Stimulated activated CD8-positive, alpha-beta memory T cell treated with anti-CD3 and anti-CD28 coated beads, Interleukin-15, amount 100 ng/mL, for 24 hours (primary cell): ENCODE measurements at places on chromosomes 2 and 18.
A peak's percentile ranks its signal among the peaks of the same experiment; 100 is the strongest.

DNA sequence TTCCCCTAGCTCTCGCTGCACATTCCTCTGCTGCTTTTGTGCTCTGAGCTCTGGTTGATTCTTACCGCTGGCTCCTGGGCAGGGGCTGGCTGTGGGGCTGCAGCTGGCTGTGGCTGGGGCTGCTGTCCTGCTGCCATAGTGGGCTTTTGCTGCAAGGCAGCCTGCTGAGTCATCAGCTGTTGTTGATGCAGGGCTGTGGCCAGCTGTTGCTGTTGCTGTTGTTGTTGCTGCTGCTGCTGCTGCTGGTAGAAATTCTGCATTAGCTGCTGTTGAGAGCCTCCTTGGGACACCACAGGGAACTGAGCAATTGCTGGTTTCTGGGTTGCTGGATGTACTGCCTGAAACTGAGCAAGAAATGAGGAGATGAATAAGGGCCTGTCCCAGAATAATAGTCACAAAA, 77.2 kb upstream of the NFU1 start:
- no peak for DNase-seq

DNA sequence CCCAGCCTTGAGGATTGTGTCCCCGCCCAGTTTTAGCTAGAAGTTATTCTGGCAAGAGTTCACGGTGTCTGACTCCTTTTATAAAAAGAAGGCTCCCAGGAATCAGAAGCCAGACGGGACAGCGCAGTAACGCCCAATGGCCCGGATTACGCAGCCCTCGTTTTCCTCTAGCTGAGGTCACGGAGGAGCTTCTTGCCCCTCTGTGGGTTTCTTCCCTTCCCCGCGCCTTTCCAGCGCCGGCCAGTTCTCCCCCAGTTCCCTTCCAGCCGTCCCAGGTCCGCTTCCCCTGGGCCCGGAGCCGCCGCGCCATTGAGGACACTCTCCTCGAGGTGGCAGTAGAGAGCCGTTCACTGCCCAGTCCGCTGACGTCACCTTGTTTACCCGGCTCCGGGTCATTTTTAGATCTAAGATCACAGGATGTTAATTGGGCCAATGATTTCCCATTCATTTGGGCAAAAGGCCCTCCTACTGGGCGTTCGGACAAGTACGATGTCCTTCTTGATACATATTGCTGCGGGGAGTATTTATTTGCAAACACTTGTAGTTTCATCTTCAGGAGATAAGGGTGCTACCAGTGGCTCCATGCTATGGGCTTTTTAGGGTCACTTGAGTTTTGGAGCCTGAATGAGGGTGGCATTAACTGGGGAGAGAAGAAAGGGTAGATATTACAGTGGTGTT, 81.5 kb upstream of the PPM1B start:
- peak; percentile 76 for DNase-seq

GRCh38 chr18:13370995-13371625, 152.6 kb downstream of the LDLRAD4 start:
- DNase-seq, result no peak

DNA sequence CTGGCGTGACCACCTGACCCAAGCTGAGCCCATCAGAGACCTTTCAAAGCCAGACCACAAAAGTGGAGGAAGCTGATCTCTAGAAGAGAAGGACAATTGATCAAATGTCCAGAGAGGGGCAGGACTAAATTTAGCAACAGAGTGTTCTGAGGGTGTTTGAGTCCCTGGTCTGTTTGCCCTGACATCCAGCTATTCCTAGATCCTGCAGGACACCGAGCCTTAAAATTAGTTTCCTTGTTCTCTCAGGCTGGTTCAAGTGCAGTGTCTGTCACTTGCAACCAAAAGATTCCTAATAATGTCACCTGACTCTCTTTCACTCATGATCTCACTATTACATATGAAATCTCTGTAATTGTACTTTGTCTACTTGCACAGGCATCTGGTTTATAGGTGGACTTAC, 33.0 kb upstream of the NPAS2 start:
- DNase-seq, result no peak

DNA sequence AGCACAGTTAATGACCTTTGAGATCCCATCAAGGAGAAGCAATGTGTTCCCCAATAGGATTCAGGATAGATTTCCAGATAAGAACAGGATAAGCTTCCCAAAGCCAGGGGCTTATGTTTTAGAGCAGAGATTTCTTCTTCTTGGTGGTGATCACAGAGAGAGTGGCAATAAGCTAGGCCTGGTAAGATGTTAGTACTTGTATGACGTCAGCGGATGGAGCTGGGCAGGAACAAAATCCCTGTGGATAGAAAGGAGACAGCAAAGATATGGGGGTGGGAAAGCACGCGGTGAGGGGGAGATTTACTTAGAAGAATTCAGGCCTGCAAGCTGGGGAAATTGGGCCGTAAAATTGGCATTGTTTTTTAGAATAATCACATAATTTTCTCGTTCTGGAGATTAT, 323.0 kb downstream of the MTX2 start:
- DNase-seq, result no peak

GRCh38 chr2:131040661-131041401, 52.4 kb downstream of the FAM168B start:
- no peak for DNase-seq

GRCh38 chr2:227163485-227163997, 464 bp downstream of the COL4A4 start:
- DNase-seq, result no peak

DNA sequence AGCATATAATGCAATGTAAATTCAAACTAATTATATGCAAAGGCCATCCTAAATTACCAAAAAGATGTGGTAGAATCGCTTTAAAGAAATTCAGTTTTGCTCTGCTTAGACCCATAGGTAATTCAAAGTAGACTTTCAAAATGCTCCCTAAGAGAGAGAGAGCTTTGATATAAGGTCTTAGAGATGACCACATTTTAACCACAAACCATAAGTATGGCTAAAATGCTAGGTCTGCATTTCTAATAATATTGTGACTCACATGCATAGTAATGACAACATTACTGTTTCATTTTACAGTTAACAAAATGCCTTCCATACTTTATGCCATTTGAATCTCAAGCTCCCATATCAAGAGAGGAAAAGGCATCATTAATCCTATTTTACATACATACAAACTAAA, 144.5 kb downstream of the RAD51AP2 start:
- DNase-seq, result no peak

DNA sequence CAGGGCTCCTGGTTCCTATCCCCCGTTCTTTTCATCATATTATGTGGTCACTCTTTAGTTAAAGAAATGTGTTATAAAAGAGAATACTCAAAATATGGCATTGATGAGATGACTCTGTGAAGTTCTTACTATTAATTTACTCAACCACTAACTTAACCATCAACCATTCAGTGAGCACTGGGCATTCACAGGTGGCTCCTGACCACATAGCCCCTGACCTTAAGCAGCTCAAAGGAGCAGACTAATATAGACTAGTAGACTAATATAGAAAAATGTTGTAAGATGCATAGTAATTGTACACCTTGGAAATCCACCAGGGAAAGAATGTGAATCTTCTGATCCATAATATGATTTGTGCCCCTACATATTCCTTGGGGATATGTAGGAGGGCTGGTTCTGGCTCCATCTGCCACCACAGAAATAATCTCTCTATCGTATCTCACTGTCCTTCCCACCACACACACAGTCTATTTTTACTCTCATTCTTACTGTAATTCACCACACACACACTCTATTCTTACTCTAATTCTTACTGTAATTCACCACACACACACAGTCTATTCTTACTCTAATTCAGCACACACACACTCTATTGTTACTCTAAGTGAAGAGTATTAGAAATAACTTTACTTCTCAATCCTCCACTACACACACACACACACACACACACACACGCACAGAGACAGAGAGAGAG, 188.9 kb upstream of the ITGA4 start:
- DNase-seq, result no peak

GRCh38 chr2:230512955-230513748, 97.2 kb downstream of the SP100 start:
- DNase-seq, result no peak

DNA sequence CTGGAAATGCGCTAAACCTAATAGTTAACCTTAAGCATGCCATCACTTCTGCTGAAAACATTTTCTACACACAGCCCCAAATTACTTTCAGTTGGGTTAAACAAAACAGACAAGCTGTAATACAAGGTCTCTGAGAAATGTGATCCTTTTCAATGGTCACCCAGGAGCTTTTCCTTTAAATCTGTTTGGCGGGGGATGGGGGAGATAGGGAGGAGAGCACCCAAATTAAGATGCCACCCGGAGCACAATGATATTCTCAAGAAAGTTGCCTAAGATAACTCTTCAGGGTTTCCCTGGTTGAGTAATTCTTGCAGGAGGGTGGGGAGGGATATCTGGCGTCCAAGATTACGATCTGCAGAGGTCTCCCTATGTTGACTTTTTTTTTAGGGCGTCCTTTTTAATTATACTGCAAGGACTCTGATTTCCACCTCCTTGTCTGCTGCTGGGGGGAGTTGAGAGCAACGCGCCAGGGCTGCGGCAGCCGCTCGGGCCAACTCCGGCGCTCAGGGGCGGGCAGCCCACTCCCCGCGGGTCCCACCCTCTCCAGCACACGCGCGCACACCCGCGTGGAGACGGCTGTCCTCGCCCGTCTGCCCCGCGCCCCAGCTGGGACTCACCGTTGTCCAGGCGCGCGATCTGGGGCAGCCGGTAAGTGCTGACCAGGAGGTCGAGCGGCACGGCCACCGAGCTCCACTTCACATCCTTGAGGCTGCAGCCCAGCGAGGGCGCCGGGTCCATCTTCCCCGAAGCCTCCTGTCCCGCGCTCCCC, 807 bp downstream of the GAREM1 start:
- no peak for DNase-seq

GRCh38 chr2:16962505-16962904, 296.9 kb upstream of the CYRIA start:
- no peak for DNase-seq

DNA sequence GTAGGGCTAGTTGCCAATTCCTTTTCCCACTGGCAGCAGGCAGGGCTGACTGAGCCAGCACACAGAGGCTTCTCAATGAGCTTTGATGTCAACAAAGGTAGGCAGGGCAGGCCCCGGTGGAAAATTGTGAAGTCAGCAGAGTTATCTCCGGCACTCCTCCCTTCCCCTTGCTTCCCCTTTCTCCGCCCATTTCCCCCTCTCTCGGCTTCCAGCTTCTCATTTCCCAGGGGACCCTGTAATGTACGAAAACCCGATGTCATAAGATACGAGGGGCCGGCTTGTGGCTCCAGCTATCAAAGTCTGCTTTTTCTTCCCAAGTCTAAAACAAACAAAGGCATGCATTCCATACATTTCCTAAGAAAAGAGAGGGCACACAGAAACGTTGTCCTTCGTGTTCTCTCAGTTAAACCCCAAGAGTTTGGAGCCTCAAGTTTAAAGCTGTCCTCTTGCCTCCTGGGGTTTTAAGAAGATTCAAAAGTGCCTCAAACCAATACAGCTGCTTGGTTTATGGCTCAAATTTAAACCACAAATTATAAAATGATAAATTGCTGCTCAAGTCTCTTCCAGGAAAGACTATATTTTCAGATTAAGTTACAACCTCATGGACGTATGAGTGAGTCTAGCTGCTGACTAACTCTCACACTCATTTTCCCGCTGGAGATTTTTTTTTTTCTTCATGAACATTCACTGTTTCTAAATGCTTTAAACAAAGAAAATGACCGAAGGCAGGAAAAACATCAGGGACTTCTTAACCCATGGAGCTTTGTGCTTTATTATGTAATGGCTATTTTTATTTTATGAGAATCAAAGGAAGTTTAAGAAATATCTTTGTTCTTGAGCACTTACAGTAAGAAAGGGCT, 27.2 kb upstream of the EML4 start:
- no peak for DNase-seq

- no peak for DNase-seq
Measured at GRCh38 chr2:46256563-46257142, 40.6 kb upstream of the EPAS1 start.

GRCh38 chr18:48326901-48327675, 82.1 kb downstream of the ZBTB7C start:
- DNase-seq, result no peak

DNA sequence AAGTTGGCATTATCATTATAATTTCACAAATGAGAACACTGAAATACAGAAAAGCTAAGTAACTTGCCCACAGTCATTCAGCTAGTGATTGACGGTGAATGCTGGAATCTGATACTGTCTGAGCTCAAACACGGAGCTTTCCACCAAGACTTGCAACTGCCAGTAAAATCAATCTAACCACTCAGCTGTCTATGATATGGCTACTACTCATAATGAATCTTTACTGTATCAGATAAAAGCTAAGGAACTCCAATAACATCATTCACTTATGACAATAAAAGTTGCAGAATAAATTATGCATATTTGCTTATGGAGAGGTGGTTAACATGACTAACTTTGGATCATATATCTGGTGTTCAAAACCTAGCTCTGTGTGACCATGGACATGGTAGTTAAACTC, 279.4 kb upstream of the NXPH2 start:
- DNase-seq, result no peak

DNA sequence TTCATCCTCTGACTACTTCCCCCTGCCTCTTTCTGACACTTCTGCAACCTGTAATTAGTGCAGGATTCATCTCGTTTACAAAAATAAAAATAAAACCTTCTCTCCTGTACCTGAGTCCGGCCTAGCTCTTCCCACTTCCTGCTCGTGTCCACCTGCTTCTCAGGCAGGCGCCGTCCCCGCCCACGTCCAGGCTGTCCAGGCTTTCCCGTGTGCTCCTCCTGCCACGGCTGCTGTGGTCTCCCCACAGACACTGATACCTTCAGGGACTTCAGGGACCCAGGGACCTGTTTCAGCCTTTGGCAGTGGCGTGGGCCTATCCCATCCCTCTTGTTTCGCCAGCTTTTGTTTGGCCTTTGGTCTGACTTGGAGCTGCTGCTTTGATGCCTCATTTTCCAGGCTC, 272.5 kb downstream of the PHLPP1 start:
- no peak for DNase-seq

- no peak for DNase-seq
Measured at GRCh38 chr2:208359632-208359986, 47.0 kb upstream of the PTH2R start.

DNA sequence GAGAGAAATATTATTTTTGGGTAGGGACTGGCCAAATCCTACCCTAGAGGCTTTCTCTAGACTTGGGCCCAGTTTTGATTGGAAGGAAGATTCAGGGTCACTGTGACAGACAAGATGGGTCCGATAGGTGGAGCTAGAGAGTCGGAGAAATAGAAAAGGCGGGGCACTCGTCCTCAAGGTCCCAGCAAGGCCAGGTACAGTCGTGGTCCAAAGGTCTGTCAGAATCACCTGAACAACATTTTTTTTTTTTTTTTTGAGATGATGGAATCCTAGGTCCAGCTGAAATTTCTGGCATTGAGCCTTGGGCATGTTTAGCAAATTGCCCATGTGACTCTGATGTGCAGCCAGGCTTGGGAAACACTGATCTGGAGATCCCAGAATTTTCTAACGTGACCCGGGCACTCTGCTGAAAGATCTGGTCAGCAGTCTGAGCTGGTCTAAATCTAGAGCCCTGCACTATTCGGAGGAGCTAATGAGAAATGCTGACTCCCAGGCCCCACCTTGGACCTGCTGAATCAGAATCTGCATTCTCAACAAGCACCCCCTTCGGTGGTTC, 23.0 kb upstream of the NTSR2 start:
- DNase-seq, result no peak

GRCh38 chr2:241334813-241335212, 19.1 kb downstream of the SEPTIN2 start:
- no peak for DNase-seq
